ENCODE measurements at places on chromosomes 6 and 20.

GRCh38 chr6:19135706-19136105 is 701.5 kb upstream of the ID4 start:
- no peak for DNase-seq

GRCh38 chr20:18288749-18289267 is 481 bp downstream of the ZNF133 start:
- DNase-seq: peak; percentile 17

GRCh38 chr20:46215913-46216707 is 92.2 kb downstream of the CDH22 start:
- DNase-seq: no peak

- DNase-seq: no peak
Measured at GRCh38 chr6:42259841-42260395, 42.3 kb upstream of the MRPS10 start.

DNA sequence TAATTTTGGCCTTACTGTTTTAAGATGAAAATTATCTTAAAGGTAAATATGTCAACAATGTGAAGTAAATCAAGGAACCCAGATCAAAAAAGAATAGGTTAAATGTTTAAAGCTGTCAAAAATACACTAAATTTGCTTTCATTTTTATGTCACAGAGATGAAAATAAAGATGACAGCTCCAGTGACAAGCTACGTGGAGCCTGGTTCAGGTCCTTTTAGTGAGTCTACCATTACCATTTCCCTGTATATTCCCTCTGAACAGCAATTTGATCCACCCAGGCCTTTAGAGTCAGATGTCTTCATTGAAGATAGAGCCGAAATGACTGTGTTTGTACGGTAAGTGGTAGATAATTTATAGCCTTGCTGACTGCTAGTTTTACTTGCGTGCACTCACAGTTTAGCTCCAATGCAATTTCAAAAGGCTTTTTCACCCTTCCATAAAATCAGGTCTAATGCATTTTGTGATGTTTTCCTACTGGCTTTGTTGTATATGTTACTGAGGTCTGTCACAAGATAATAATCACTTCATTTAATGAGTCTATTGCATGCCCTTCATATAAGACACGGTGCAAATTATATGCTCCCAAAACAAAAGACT is 1.9 kb downstream of the HEBP2 start:
- DNase-seq: no peak

- no peak for DNase-seq
Measured at GRCh38 chr20:2920473-2920872, 47.2 kb downstream of the PTPRA start.

DNA sequence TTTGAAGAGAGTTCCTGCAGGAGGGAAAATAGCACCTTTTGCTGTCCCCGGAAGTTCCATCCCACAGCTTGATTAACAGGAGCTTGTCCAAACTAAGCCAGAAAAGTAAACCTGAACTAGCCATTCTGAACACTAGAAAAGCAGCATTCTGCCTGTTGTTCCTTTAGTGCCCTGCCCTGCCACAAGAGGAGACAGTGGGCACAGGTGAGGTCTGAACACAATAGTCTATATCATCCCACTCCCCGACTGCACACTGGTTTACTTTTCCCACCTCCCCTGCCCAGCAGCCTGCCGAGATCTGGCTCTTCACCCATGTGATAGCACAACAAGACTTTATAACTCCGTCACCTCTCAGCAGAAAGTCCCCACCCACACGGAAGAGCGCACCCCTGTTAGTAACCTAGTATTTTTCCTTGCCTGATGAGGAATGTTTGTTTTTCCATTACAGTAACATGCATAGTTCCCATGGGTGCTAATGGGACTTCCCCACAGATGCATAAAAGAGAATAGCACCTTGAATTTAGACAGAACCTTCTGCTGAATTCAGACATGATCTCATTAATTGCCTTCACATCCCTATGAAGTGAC is 59.7 kb downstream of the TFAP2A start:
- DNase-seq: no peak

DNA sequence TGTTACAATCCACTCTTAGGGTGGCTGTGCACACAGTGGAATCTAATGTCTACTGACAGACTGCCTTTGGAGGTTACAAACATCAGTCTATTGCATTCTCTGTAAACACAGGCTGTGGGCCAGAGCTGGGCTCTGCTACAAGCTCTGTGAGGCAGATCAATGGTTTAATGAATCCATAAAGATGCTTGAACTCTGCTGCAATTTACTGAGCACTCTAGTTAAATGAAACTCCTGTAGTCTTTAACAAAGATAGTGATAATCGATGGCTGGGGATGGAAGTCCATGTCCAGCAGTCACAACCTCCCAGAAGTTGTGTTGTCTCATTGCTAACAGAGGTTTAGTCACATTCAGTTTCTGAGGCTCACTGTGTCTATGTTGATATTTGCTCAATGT is 50.5 kb downstream of the SOBP start:
- DNase-seq: no peak

DNA sequence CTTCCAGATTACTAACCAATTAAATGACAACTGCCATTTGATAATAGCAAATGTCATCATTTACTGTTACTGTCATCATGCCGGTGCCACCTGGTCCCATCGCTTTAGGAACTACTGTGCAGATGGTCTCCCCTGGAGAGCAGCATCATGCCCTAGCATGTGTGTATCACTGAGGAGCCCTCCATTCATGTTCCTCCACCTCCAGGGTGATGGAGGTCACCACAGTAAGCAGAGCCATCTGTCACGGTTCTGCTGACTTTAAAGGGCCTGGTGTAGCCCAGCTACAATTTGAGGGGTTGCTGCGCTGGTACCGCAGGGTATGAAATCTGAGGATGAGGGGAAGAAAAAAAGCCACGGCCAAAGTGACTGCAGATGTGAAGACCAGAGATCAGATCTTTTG is 118.8 kb upstream of the KCNK16 start:
- no peak for DNase-seq

DNA sequence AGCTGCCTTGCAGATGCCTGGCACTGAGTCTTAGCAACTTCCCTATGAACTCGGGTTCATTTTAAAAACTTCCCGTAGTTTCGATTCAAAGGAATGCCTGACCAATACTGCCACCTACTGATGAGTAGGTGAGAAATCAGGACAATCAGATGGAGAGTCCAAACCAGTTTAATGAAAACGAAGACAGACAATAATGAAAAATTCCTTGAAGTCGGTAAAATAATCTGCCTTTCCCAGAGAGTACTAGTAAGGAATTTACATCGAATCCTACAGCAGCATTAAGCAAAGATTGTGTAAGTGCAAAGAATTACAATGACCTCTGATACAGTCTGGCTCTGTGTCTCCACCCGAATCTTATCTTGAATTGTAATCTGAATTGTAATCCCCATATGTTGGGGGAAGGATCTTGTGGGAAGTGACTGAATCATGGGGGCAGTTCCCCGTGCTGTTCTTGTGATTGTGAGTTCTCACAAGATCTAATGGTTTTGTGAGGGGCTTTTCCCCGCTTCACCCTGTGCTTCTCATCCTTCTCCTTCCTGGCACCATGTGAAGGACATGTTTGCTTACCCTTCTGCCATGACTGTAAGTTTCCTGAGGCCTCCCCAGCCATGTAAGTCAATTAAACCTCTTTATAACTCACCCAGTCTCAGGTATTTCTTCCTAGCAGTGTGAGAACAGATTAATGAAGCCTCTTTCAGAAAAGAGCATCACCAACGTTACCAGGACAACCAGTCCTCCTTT is 134.4 kb downstream of the ARHGAP18 start:
- DNase-seq: no peak

DNA sequence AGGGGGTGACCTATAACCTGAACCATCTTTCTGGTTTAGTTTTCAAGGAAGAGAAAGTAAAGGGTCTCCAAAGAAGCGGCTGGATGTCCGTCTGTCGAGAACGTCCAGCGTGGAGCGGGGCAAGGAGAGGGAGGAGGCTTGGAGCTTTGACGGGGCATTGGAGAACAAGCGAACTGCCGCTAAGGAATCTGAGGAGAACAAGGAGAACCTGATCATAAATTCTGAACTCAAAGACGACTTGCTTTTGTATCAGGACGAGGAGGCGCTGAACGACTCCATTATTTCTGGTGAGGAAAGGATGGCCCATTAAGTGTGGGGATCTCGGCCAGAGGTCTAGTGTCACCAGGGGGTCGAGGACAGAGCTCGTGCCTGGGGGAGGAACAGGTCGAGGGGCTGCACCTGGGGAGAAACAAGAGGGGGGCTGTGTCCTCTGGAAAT is 159.2 kb downstream of the SYCP2 start:
- DNase-seq: no peak

DNA sequence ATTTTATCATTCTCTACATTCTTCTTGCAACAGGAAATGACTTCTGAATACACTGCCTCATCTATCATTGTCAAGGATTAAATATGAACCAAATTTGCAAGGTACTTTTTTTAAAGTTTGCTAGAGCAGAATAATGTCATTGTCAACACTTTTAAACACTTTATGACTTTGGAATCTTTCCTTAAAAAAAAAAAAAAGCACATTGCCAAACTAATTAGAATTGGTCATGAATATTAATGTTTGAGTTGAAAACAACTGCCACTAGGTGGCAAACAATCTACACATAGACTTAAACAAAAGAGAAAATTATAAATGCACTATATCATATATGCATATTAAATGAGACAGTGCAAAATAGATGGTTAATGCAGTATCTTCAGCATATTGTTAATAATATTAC is 32.5 kb upstream of the TMEM244 start:
- no peak for DNase-seq

GRCh38 chr6:140382355-140382754 is 1007.9 kb upstream of the CITED2 start:
- no peak for DNase-seq

GRCh38 chr6:121925534-121926255 is 473.8 kb upstream of the HSF2 start:
- DNase-seq: no peak

GRCh38 chr20:31654534-31654933 is 16.8 kb downstream of the COX4I2 start:
- no peak for DNase-seq

- DNase-seq: no peak
Measured at GRCh38 chr20:32741151-32741550, 2.1 kb downstream of the COMMD7 start.

- DNase-seq: no peak
Measured at GRCh38 chr20:49276961-49277785, 684 bp downstream of the ZNFX1 start.

DNA sequence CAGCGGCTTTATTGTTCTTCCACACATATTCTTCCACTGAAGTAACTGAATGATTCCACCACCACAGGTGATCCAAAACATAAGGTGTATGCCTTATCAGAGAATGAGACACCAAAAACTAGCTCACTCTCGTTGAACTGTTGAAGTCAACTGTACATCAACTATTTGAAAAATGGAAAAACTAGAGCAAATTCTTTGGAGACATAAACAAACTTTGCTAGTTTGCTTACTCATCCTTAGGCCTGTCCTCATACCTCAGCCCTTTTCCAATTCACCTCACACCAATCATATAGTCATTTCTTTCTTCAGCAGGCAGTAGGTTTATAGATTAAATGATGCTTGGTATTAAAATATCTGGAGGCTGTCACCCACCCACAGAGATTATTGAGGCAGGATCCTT is 77.1 kb upstream of the RNF217 start:
- DNase-seq: no peak

DNA sequence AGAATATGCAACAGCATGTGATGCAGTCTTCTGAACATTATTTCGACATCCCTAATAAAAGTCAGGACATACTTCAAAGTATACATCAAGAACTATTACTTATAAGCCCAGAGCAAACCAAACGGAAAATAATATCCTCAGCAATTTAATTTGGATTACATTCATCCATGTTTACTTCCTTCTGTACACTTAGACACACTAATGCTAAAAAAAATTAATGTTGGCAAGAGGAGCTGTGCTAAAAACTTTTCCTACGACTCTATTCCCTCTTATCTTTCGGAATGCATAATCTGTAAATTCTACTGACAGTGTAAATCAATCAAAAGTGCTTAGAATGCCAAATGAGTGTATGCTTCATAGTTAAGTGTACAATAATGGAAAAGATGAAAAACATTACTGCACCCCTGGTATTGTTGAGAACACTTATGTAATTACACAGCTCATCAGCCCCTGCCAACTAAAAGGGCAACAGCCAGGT is 301.2 kb upstream of the HSF2 start:
- peak; percentile 17 for DNase-seq

- DNase-seq: no peak
Measured at GRCh38 chr20:3696200-3696599, 14.4 kb upstream of the ADAM33 start.

DNA sequence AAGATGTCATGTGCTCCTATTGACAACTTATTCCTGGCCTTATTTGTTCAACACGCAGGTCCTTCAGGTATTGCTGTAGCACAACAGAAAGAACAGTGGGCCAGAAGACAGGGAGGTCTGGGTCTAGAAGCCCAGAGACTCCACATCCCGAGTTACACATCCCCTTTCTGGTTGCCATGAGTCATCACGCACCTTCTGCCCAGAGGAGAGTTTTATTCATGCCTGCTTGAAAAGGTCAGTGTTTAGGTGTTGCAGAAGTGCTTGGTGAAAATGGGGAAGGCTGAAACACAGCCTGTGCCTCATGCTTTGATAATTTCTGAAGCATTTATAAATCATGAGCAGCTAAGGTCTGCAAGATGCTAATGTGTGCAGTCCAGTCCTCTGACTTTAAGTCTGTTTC is 256.4 kb downstream of the GMPR start:
- no peak for DNase-seq

GRCh38 chr6:159913862-159914564 is 23.2 kb downstream of the MAS1 start:
- no peak for DNase-seq

- no peak for DNase-seq
Measured at GRCh38 chr6:7129360-7129759, 21.6 kb downstream of the RREB1 start.

- DNase-seq: no peak
Measured at GRCh38 chr6:43436577-43437282, 9.4 kb downstream of the ABCC10 start.

DNA sequence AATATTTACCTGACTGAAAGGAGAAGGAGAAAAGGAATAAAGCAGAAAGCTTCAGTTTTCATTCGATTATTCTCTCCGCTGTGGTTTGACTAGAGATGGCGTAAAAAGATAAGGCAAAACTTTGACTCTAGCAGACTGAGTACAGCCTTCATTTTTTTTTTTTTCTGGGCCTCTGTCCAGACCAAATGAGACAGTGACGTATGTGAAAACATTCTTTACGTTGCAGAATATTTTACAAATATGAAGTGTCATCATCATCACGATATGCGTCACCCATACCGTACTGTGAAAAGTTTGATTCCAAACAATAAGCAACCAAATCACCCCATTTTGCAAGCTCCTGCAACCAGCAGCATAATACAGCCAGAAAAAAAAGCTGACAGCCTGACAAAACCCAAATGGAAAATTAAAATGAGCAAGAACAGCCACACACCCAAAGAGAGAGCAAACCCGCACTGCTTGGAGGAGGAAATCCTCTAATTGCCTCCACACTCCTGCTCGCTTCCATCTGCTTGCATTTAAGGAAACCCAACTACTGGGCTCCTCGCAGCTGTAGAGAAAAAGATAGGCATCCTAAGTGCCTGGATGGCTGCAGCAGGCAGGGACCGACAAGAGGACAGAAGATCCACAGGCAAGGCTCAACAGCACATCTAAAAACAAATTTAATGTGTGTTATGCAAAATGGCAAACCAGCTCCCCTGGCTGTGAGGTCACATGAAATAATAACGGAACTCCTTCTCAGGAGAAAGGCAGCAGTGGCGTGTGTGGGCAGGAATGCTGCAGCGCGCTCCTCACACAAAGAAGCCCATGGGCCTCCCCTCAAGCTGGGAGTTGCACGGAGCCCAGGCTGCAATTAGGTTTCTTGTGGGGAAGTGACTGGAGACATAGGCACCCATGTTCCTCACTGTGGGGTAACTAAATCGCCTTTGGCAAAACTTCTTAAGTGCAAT is 113.1 kb downstream of the FYN start:
- DNase-seq: no peak
